Left ventricle myocardium inferior (tissue), 1 donor: ENCODE measurements at places on chromosomes 12 and 14. TPM values are rescaled to one million over a fixed set of nuclear protein-coding genes. Genes with fewer than 3 reads are reported as not detected.

- peaks cover 89% of the 10 kb centered on the region for H3K27me3 ChIP-seq
- no peaks in the 10 kb centered on the region for H3K36me3 ChIP-seq
- DNase-seq = no peak
Observed at GRCh38 chr12:44873898-44874297, 2.2 kb downstream of the NELL2 start.

The LBHD2 gene
- total RNA-seq = not detected

DNA sequence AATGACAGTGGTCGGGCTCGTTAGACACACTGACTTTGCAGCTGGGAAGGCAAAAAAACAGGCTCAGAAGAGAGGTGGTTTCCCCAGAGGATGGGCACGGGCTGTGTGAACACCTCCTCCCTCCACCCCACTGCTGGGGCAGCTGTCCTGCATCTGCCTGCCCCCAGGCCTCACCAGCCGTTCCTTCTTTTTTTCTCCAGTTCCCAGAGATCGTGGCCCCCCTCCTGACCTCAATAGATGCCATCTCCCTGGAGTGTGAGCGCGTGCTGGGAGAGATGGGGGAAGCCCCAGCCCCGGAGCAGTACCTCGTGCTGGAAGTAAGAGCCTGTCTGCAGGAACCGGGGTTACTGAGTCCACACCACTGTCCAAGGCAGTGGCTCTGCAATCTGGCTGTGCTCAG lies 17.4 kb downstream of the MVK start:
- no peaks in the 10 kb centered on the region for H3K27me3 ChIP-seq
- peaks cover 42% of the 10 kb centered on the region for H3K36me3 ChIP-seq
- H3K4me3 ChIP-seq = no peak overlapping the region
- DNase-seq = no peak

GRCh38 chr12:90076851-90077319 lies 368.2 kb upstream of the ATP2B1 start:
- H3K4me1 ChIP-seq = no peaks in the 10 kb centered on the region
- H3K27me3 ChIP-seq = peaks cover 12% of the 10 kb centered on the region
- no peak overlapping the region for H3K27ac ChIP-seq
- no peak for DNase-seq
- H3K4me3 ChIP-seq = no peak overlapping the region

The PIP4K2C gene
- total RNA-seq = 12.3 TPM
